ENCODE measurements at places on chromosomes 2 and 18.
A peak's percentile ranks its signal among the peaks of the same experiment; 100 is the strongest.

DNA sequence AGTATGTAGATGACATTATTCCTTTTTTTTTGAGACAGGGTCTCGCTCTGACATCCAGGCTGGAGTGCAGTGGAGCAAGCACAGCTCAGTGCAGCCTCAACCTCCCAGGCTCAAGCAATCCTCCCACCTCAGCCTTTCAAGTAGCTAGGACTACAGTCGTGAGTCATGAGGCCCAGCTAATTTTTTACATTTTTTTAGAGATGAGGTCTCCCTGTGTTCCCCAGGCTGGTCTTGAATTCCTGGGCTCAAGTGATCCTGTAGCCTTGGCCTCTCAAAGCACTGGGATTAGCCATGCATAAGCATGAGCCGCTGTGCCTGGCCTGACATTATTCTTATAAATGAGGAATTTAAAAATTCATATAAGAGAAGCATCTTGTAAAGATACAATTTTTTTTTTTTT lies 86.9 kb downstream of the FAM117B start:
- DNase-seq = no peak

DNA sequence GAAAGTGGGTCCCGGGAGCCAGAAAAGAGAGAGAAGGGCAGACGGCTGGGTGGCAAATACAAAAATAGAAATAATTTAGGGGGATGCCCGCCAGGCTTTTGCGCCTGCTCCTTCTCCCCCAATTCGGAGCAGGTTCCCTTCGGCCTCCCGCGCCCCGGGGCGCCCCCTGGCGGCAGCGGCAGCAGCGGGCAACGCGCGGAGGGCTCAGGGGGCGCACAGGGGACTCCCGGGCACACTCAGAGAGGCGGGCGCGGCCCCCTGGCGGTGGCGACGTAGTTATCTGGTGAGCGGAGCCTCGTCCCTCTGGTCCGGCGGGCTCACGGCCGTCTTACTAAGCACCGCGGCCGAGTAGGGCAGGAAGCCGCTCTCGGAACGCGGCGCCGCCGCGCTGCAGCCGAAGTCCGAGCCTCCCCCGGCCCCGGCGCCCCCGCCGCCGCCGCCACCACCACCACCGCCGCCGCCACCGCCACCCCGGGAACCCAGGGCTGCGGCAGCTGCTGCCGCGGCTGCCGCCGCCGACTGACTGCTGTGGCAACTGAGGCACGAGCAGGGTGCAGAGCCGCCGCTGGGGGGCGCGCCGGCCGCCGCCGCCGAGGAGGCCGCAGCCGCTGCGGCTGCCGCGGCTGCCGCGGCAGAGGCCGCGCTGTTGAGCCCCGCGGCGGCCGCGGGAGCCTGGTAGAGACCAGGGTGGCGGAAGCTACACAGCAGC lies 3.8 kb downstream of the EVX2 start:
- DNase-seq = peak; percentile 39

DNA sequence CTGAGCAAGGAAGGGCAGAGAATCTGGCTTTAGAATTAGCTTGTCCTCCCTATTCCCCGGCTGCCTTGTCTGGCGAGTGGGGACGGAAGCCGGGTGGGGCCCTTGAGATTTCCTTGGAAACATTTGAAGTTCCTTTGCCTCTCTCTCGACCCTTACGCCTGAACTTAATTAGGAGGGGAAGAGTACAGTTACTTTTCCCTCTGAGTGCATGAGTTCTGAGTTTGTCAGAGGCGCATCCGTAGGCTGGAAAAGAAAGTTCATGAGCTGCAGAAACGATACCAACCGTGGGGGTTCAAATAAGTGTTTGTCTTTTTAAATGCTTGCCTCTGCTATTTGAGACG lies 468 bp downstream of the PIKFYVE start:
- DNase-seq = no peak

DNA sequence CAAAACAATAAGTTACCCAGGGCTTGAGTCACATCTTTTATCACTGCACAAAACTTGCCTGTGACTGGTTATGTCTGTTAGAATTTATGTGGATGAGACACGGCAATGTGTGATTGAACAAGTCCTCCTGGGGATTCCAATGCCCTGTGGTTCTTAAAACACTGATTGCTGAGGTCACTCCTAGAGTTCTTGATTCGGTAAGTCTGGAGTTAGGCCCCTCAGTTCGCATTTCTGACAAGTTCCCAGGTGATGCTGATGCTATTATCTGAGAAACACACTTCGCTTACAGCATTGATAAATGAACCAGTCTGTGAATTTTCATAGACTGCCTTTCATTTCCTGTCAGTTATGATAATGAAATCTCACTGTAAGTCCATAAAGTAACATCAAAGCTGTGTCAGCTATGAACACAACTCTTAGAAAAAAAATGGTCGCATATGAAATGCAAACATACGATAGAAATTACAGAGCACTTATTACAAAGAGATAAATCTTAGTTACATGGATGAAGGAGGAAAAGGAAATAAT lies 214.0 kb downstream of the DLGAP1 start:
- DNase-seq = no peak

GRCh38 chr18:75314117-75314516 lies 103.5 kb downstream of the TSHZ1 start:
- no peak for DNase-seq

DNA sequence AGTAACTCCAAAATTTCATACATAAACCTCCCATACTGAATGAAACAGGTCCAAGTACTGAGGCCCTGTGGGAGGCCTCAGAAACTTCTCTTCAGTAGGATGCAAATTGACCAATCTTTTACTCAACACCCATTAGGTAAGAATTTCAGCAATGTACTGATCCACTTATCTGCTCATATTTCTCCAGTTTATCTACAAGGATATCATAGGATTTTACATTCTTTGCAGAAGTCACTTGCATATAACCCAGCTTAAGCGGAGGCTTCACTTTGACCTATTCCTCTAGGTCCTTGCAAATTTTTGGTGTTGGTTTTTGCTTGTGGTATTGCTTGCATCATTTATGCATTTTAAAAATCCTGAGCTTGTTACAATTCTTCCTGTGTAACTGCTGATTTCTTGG lies 28.8 kb upstream of the SLC3A1 start:
- no peak for DNase-seq

- DNase-seq = no peak
These were observed 23.7 kb downstream of the CENPO start for GRCh38 chr2:24816884-24817283.

DNA sequence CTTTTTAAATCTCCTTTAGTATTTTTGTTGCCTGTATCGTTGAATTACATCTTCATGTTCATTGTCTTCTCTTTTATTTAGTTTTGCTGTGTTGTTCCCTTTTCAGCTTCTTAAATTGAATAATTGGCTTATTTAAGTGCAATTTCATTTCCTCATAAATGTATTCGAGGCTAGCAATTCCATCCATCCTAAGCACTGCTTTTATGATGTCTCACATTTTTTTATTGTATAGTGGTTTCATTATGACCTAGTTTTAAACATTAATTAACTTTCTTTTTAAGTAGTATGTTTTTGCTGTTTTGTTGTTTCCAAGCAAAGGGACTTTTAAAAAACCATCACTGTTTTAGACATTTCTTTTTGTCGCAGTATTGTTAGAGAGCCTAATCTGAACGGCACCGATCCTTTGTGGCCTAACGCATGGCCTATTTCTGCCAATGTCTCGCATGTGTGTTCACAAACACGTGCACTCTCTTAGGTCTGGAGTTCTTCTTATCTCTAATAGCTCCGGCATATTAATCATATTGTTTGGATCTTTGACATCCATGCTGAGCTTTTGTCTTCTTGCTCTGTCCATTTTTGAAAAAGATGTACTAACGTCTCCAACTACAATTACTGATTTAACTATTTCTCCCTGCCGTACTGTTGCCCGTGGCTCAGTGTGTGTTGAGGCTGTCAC lies 59.6 kb upstream of the ZNF516 start:
- no peak for DNase-seq

DNA sequence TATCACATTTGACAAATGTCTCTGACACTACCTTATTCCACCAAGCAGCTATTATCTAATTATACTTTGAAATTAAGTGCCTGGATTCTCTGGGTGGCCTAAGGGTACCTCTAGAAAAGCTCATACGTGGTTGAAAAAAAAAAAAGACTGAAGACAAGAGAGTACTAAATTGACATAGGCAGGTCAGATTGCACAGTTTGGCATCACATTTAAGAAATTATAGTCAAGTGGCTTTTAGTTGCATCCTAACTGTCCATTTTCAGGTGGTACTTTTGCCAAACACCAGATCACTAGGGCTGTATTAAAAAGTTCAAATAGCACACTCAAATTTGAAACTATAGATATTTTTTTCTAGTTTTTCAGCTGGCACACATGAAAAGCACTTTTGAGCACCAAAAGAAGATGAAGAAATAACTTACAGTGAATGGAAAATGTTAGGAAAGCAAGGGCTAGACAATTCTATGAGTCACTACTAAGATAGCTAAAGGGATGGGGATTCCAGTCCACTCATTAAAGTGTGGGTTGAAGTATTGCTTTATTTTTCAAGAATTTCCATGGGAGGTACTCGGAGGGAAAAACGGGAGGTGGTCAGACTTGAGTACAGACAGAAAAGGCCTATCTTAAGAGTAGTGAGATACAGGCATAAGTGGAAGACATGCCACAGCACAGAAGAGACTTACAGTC lies 106.5 kb upstream of the COL5A2 start:
- no peak for DNase-seq

DNA sequence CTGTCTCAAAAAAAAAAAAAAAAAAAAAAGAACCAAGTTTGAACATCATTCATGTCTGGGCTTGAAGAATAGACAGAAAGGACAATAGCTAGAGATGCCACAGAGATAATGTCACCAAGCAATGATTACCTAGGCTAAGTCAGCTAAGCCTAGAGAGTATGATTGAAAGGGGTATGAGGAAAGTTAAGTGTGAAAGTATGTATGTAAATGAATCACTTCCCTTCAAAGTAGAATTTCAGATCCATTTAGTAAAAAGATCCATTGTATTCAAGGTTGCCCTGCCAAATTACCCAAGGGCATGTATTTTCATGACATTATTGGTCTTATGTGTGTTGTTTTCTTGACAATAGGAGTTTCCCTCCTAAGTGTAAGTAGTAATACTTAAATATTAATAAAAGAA lies 34.1 kb upstream of the SLC39A10 start:
- no peak for DNase-seq

- DNase-seq = no peak
These were observed 10.0 kb downstream of the EPG5 start for GRCh38 chr18:45957100-45957499.

DNA sequence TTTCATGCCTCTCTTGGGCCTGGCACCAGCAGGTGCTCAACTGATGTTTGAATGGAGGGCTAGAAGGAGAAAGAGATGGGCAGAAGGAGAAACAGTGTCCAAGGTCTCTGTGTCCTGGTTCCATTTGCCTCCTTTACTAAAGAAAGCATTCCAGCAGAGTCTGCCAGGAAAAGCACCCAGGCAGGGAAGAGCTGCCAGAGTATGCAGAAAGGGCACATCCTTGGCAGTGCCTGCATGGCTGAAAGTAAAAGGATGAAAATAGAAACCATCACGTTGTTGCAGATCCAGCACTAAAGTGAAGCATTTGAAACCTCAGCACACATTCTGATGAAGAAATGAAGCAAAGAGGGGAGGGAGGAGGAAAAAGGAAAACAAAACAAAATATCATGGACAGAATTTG lies 142.2 kb downstream of the ESCO1 start:
- DNase-seq = no peak

DNA sequence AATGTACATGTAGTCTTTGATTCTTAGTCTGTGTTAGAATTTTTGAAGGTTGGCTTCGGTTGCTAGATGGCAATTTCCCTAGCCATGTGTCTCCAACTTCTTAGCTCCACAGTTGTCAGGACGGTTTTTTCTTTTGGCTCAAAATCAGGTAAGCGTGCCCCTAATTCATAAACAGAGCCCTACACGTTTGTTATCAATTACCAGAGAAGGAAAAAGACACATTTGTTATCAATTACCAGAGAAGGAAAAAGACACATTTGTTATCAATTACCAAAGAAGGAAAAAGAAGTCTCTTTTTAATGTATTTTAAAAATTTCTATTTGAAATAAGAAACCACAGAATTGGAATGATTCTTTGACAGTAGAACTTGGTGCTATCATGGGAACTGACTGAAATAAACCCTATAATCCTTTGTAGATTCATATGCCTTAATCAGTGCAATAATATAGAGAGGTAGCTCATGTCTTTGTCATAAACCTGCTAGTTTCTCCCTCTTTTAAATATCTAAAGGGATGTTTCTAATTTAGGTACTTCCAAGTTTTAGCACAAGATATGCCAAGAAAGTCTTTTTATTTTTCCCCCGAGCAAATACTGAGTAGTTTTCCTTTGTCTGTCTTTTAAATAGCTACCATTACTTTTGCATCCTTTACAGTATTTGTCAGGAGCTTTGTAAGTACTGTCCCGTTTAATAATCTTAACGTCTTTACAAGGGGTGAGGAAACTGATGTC lies 35.9 kb downstream of the CAMKMT start:
- no peak for DNase-seq

DNA sequence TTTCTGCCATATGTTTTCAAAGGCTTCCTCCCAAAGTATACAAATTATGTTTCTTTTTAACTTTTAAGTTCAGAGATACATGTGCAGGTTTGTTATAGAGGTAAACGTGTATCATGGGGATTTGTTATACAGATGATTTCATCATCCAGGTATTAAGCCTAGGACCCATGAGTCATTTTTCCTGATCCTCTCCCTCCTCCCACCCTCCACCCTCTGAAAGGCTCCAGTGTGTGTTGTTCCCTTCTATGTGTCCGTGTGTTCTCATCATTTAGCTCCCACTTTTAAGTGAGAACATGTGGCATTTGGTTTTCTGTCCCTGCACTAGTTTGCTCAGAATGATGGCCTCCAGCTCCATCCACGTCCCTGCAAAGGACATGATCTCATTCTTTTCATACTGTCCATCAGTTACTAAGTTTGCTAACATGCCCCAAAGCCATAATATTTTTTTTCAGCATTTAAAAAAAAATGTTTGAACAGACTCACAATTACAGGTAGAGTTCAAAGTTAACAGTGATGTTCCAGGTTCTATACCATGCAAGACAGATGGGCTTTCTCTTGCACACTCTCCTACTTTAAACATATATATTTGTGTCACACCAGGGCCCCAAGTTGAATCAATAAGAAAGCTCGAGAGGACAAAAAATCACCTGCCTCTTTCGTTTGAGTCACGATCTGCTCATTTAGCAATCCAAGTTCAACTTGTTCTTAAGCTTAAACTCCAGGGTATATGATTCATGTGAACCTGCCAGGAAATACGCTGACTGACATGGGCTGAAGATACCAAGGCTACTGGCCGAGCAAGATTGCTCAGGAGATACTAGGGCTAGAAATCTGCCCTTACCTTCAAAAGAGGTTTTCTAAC lies 77.6 kb downstream of the AP1S3 start:
- DNase-seq = no peak

GRCh38 chr2:240705204-240705791 lies 13.6 kb downstream of the AQP12A start:
- no peak for DNase-seq

- peak; percentile 91 for DNase-seq
These were observed 11.6 kb downstream of the OXER1 start for GRCh38 chr2:42752314-42752713.
